ENCODE measurements at places on chromosomes 2 and 18.

DNA sequence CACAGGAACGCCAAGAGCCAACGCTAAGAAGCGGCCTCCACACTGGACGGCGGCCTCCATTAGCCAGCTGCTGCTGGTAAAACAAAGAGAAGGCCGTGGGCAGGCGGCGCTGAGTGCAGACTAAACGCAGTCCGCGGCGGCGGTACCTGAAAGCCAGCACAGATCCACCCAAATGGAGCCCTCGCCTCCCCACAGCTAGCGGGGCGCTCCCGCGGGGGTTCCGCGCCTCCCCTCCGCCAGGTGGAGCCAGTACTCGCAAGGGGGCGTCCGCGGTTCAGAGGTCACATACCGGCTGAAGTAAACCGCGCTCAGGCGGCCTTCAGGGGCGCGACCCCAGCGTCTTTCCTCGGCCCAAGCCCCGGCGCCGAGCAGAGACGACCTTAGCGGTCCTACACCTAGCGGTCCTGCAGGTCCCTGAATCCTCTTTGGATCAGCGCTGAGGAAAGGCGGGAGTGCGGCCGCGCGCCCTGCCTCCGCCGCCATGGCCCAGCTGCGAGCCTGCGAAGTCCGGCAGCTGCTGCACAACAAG, 293.1 kb upstream of the ERBB4 start:
- no peak for DNase-seq

- DNase-seq: no peak
Observed at GRCh38 chr2:60309941-60310660, 243.4 kb downstream of the BCL11A start.

- DNase-seq: no peak
Observed at GRCh38 chr2:141207036-141207385, 923.8 kb downstream of the LRP1B start.

GRCh38 chr2:143246815-143247744, 117.9 kb downstream of the ARHGAP15 start:
- no peak for DNase-seq

GRCh38 chr2:127235082-127235702, 15.1 kb upstream of the CYP27C1 start:
- DNase-seq: no peak

DNA sequence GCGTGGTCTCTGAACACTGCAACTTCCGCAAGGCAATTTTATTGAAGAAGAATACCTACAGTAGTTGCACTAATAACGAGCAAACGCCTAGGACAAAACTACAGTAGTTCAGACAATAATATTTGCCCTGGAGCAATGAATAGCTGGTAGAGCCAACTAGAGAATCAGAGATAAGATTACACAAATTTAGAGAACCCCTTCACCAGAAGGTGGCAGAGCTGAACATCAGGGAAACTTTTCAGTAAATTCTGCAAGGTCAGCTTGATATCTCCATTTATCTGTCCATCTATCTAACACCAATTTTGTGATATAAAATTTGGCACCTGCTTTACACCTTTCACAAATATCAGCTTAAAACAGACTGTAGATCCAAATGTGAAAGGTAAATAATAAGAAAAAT, 43.8 kb downstream of the CDH19 start:
- DNase-seq: no peak

DNA sequence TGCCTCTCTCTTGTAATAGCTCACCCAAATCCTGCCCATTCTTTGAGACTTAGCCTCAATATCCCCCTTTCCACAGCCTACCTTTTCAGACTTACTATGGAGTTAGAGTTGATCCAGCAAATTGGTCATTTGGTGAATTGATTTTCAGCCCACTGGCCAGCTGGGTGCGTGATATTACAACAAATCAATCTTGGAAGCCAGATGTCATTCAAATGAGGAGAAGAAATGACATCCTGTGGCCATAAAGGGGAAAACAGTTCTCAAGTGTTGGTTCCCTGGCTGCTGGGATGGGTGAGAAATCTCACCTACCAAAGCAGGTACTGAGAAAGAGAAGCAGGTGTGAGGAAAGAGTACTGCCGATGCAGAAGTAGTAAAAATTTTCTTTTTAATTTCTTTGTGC, 36.7 kb upstream of the FOXI3 start:
- DNase-seq: no peak

- no peak for DNase-seq
Observed at GRCh38 chr18:2889761-2890192, 43.0 kb downstream of the EMILIN2 start.

GRCh38 chr18:37343542-37343851, 222.1 kb downstream of the CELF4 start:
- DNase-seq: no peak

GRCh38 chr18:23460285-23461273, 7.5 kb downstream of the RIOK3 start:
- DNase-seq: no peak

DNA sequence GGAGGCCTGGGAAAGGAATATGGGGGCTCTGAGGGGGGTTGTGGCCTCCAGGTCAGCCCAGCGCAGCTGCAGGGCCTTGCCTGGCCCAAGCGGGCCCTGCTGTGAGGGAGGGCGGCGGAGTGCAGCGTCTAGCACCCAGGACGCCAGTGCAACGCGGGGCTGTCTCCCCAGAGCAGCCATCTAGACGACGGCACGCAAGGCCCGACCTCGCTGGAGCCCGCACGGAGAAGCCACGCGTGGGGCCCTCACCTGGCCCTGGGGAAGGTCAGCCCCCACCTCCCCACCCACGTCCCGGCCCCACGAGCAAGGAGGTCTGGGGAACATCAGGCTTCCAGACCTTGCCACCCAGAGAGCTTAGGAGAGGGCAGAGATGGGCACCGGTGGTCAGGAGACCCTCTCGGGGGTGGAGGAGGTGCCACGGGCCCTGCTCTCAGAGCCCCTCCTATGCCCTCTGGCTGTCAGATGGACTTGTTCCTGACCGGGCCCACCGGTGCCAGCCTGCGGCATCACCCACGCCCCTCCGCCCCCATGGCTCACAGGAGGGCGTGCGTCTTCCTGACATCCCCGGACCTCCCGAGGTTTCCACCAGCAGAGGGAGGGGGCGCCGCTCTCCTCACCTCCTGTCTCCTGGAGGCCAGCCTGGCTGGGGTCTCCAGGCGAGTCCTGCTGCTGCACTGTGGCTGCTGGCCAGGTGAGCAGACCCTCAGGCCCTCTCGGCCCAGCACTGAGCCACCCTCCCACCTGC, 17.0 kb downstream of the GPR35 start:
- DNase-seq: no peak

DNA sequence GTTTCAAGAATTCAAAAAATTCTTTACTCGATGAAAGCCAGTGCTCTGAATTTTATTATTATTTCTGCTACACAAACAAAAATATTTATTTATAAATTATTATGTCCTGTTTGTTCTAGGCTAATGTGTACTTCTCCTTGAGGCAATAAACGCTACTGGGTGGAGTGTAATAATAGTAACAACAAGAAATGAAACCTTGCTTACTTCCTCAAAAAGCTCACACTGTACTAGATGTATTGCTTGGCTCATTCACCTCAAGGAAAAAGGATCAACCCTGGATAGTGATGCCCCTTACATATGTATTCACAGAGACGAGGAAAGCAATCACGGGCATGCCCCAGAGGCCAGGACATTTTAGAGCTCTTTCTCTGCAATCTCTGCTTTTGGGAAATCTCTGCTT, 685.6 kb upstream of the NXPH2 start:
- DNase-seq: no peak

DNA sequence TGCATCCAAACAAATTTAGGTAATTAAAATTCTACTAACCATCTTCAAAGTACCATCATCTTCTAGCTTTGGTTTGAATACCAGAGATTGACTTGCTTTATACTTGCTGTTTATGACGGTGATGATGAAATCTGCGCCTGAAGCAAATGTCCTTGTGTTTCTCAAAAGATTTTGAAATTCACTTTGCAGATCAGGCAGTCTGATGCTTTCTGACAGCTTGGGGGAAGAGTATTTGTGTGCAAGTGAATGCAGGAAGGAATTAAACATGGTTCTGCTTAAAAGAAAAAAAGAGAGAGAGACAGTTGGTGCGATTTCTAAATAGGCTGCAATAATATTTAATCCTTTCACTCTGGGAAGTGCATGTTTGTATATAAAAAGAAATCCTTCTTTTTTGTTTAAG, 29.6 kb downstream of the CSRNP3 start:
- DNase-seq: no peak

DNA sequence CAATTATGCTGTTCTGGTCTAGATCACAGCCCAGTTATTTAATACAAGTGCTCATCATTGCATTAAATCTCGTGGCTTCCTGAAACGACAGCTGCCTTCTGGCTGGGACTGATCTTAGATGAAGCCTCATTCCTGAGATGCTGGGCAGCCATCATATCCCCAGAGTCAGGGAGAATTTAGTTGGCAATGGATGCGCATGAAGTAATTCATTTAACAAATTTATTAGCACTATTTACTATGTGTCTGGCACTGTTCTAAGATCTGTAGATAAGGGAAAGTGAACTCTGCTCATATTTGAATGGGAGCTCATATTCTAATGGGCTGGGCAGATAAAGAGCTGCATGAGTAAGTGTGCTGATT, 244.7 kb downstream of the KCNS3 start:
- DNase-seq: no peak

GRCh38 chr2:181399027-181399426, 58.2 kb upstream of the ITGA4 start:
- no peak for DNase-seq

GRCh38 chr2:217573571-217573970, 429.2 kb downstream of the TNS1 start:
- DNase-seq: no peak

GRCh38 chr2:196900843-196901242, 25.7 kb downstream of the PGAP1 start:
- DNase-seq: no peak

DNA sequence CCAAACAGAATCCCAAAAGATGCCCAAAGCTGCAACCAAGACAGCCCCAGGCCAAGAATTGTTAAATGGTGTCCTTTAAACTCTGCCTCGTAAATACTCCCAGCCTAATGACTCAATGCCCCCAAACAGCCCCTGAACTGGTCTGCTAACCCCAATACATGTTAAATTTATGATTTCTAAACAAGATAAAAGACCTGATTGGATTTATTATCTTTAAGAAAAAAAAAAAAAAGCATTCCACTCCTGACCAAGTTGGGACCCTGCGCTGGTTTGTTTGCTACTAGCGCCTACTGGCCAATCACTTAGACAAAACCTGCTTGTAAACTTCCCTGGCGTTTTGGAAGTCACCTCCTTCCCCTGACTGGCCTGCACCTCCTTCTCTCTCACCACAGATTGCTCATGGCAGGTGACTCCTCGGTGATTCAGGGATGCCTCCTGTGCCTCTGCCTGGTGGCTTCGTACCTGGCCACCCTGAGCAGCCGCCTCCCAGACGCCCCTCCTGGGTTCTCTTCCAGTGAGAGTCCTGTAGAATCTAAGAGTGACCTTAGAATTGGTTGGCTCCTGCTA, 121.3 kb downstream of the BCL11A start:
- DNase-seq: no peak

DNA sequence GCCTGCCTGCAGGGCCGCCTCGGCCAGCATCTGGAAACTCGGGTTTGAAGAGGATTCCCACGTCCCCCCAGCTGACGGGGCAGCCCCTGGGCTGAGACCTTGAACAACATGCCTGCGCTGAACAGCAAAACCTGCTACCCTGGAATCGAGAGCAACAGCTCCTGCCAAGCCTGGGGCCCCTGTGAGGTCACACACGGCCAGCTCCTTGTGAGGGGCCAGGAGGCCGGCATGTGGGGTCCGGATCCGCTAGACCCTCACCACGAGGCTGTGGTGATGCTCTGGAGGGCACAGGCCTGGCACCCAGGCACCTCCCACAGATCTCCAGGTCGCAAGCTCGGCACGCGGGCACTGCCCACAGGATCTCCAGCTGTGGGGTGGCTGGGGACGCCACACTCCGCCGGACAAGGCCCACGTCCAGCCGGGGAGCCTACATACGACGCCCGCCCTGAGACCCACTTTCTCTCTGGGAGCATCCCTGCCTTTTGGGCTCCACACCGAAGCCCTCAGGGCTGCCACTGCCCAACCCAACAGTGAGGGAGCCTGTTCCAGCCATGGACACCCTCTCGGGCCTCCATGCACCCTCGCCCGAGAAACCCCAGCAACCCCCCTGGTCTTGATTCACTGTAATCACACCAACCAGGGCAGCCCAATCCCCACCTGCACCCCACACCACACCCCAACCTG, 34.1 kb downstream of the SLC66A2 start:
- no peak for DNase-seq

- no peak for DNase-seq
Observed at GRCh38 chr2:203802342-203803052, 65.1 kb upstream of the CTLA4 start.

GRCh38 chr2:175393851-175394250, 212.3 kb upstream of the ATP5MC3 start:
- peak; percentile 3 for DNase-seq

DNA sequence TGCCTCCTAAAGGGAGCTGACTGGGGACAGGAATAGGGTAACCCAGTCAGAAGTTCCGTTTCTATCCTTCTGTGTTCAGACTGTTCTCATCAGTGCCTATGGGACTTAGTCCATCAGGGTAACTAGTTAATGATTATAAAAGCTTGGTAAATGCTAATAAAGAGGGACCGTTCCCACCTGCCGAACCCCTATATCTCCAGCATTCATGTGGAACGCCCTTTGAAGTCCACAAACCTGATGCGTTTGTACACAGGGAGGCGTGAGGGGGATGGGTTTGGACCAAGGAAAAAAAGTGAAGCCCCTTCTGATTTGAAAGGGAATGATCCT, 112.9 kb downstream of the CDK15 start:
- no peak for DNase-seq

- DNase-seq: no peak
Observed at GRCh38 chr2:105646774-105647076, 98.0 kb upstream of the NCK2 start.

DNA sequence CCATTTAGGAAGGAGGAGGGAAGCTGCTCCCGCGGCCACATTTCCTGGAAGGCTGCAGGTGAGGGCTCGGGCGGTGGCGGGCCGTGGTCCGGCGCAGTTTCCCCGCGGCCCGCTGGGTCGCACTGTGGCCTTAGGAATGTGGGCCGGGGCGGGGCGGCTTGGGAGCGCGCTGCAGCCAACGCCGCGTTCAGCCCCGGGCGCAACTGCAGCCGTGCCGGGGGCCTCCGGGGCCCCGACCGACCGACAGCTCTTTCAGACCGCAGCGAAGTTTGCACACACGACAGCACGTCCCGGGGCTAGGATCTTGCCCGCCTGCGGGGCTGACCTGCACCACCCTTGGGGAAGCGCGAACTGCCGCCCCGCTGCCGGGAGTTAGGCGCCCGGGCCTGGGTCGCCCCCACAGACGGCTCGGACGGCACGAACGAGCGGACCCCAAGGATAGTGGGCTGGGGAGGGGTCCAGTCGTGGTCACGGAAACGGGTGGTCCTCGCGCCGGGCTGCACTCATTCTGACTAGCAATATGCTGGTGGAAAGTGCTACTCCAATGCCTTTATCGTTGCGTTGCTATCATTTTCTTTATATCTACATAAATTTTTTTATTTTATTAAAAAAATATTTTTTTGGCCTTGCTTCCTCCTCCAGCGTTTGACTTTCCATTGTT, 69.9 kb upstream of the DLX2 start:
- DNase-seq: peak; percentile 48

GRCh38 chr2:12637754-12638153, 79.0 kb upstream of the TRIB2 start:
- DNase-seq: no peak
